Karpas-422 (cell line): ENCODE measurements at places on chromosomes 3 and 15. TPM values are rescaled to one million over a fixed set of nuclear protein-coding genes. Genes with fewer than 3 reads are reported as not detected.

- no peaks in the 10 kb centered on the region for H3K27me3 ChIP-seq
- H3K4me1 ChIP-seq, result no peaks in the 10 kb centered on the region
- H3K27ac ChIP-seq, result no peak overlapping the region
- no peak overlapping the region for H3K4me3 ChIP-seq
These were observed 30.4 kb upstream of the UMPS start for GRCh38 chr3:124699686-124700396.

GRCh38 chr3:50491023-50491422 is 12.4 kb downstream of the CACNA2D2 start:
- H3K36me3 ChIP-seq, result no peaks in the 10 kb centered on the region
- H3K27me3 ChIP-seq, result no peaks in the 10 kb centered on the region
- no peak overlapping the region for H3K27ac ChIP-seq

- peaks cover 59% of the 10 kb centered on the region for H3K4me1 ChIP-seq
- no peak overlapping the region for H3K4me3 ChIP-seq
These were observed 215.7 kb downstream of the TCF12 start for GRCh38 chr15:57134071-57134605.

- no peak overlapping the region for H3K4me3 ChIP-seq
- no peaks in the 10 kb centered on the region for H3K36me3 ChIP-seq
- no peak for DNase-seq
- no peaks in the 10 kb centered on the region for H3K27me3 ChIP-seq
These were observed 623.4 kb upstream of the SGO1 start for GRCh38 chr3:20809356-20809755.

ACAN gene
- total RNA-seq, result not detected in 2 replicates

CCDC54 gene
- not detected in 2 replicates for total RNA-seq

SQOR gene
- 2.1 and 3.5 TPM in 2 replicates for total RNA-seq

GRCh38 chr3:21942328-21942727 is 191.3 kb upstream of the ZNF385D start:
- H3K4me1 ChIP-seq, result no peaks in the 10 kb centered on the region
- no peak overlapping the region for H3K27ac ChIP-seq
- H3K4me3 ChIP-seq, result no peak overlapping the region
- no peaks in the 10 kb centered on the region for H3K27me3 ChIP-seq

TGM4 gene
- not detected in 2 replicates for total RNA-seq

GRCh38 chr3:60079076-60079475 is 1029.3 kb upstream of the CFAP20DC start:
- no peaks in the 10 kb centered on the region for H3K4me1 ChIP-seq

ILDR1 gene
- total RNA-seq, result 0.52 and 0.76 TPM in 2 replicates

GRCh38 chr3:150335631-150336030 is 72.5 kb upstream of the TSC22D2 start:
- no peaks in the 10 kb centered on the region for H3K4me1 ChIP-seq
- H3K36me3 ChIP-seq, result no peaks in the 10 kb centered on the region
- H3K27ac ChIP-seq, result no peak overlapping the region

CFAP100 gene
- total RNA-seq, result not detected in 2 replicates

FRMD4B gene
- not detected in 2 replicates for total RNA-seq

DNA sequence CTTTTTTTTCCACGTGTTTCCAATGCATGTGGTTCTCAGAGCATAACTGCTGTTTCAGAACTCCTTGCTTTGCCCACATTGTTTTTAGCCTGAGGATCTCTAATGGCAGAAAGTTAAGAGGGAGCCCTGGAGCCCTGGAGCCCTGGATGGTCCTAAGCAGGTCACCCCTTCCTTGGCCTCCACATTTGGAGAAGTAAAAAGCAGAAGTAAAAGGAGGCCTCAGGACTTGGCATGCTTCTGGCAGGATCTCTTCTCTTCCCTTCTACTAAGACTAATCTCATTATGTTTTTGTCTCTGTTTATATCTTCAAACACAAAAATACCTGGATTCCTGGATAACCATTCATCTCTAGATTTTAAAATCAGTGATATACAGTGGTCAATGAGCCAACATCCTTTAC is 50.1 kb downstream of the P2RY1 start:
- no peaks in the 10 kb centered on the region for H3K36me3 ChIP-seq
- no peak for DNase-seq
- no peak overlapping the region for H3K4me3 ChIP-seq
- H3K4me1 ChIP-seq, result no peaks in the 10 kb centered on the region
- H3K27ac ChIP-seq, result no peak overlapping the region

- no peak for DNase-seq
- no peak overlapping the region for H3K27ac ChIP-seq
- no peaks in the 10 kb centered on the region for H3K27me3 ChIP-seq
- H3K4me1 ChIP-seq, result 0 out of 2 replicates have a peak, but pooled peaks cover 4% of the 10 kb centered on the region
- H3K36me3 ChIP-seq, result no peaks in the 10 kb centered on the region
These were observed 88.8 kb upstream of the CTDSPL start for GRCh38 chr3:37772773-37773354.

GRCh38 chr15:79129235-79129634 is 38.7 kb upstream of the RASGRF1 start:
- no peaks in the 10 kb centered on the region; the same call in 1 of the 2 replicates for H3K27me3 ChIP-seq
- no peak overlapping the region for H3K27ac ChIP-seq
- no peak for DNase-seq
- H3K36me3 ChIP-seq, result no peaks in the 10 kb centered on the region
- H3K4me3 ChIP-seq, result no peak overlapping the region

DNA sequence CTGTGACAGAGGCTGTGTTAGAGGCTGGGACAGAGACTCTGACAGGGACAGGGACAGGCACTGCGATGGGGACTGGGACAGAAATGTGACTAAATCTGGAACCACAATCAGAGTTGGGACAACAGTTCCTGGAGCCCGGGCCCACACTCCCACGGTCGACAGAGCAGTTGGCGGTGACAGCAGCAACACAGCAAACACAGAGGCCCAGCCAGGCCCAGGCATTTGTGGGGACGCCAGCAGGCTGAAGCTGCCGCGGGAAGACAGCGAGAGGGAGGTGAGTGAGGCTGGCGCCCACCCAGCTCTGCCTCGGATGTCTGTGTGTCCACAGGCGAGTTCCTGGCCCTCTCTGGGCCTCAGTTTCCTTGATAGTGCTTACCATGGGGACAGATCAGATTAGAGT is 9.3 kb upstream of the HCN4 start:
- DNase-seq, result no peak
- no peak overlapping the region for H3K27ac ChIP-seq
- H3K4me3 ChIP-seq, result no peak overlapping the region
- no peaks in the 10 kb centered on the region for H3K36me3 ChIP-seq

DNA sequence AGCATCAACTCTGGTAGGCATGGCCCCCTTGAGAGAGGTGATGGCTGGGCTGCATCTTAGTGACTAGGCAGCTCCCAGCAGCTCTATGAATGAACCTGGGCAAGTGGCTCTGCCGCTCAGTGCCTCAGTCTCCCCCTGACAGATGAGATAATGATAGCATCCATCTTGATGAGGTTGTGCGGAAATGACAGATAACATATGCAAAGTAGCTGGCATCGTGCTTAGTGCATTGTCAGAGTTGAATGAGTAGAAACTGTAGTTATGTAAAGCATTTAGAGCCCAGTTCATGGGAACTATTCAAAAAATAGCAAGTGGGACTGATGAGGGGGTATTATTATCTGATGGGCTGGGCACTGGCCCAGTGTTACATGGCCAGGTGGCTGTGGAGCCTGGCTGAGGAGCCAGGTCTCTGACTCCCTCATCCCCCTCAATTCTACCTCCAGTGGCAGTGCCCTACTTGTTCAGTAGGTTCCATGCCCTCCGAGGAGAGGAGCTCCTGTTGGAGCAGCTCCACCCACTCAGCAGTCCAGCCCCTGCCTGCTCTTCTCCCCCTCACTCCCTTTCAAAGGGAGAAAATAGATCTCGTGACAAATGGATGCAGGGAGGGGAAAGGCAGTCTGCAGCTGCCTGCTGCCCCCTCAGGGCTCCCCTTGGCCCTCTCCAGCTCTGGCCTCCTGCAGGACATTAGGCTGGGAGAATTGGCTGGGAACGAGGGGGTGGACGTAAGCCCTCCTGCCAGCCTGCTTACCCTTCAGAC is 6.6 kb downstream of the PRKCD start:
- H3K4me1 ChIP-seq, result peaks cover 100% of the 10 kb centered on the region
- no peaks in the 10 kb centered on the region for H3K36me3 ChIP-seq
- H3K4me3 ChIP-seq, result peak overlapping the region; percentile 61
- H3K27ac ChIP-seq, result peak overlapping the region; percentile 97
- no peaks in the 10 kb centered on the region for H3K27me3 ChIP-seq

LDHAL6B gene
- not detected in 2 replicates for total RNA-seq

- H3K27me3 ChIP-seq, result no peaks in the 10 kb centered on the region
- H3K27ac ChIP-seq, result no peak overlapping the region
- H3K4me1 ChIP-seq, result no peaks in the 10 kb centered on the region
- H3K4me3 ChIP-seq, result no peak overlapping the region
These were observed 622.8 kb upstream of the AGTR1 start for GRCh38 chr3:148074946-148075345.

DNA sequence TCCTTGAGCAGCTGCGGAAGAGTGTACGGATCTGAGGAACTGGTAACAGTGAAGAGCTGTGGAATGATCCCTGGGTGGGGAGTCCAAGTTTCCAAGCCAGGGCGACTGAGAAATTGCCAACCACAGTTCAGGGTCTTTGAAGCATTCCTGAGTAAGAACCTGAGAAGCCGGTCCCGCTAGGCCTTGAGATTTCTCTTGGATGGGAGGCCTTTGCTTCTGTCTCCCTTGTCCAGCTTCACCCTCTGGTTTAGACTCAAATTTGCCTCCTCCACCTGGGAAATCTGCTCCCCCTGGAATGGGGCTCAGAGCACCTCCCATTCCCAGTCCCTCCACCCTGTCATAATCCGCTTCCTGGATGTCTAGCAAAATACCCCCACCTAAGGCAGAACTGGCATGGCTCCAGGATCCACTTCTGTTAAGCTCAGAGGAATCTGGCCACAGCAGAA is 127.7 kb upstream of the DLG1 start:
- no peaks in the 10 kb centered on the region for H3K36me3 ChIP-seq
- no peak for DNase-seq
- no peak overlapping the region for H3K27ac ChIP-seq
- H3K27me3 ChIP-seq, result no peaks in the 10 kb centered on the region

GRCh38 chr3:105537371-105538080 is 170.8 kb downstream of the ALCAM start:
- no peaks in the 10 kb centered on the region for H3K27me3 ChIP-seq
- no peaks in the 10 kb centered on the region for H3K36me3 ChIP-seq
- no peak for DNase-seq
- no peak overlapping the region for H3K27ac ChIP-seq
- H3K4me1 ChIP-seq, result no peaks in the 10 kb centered on the region

DNA sequence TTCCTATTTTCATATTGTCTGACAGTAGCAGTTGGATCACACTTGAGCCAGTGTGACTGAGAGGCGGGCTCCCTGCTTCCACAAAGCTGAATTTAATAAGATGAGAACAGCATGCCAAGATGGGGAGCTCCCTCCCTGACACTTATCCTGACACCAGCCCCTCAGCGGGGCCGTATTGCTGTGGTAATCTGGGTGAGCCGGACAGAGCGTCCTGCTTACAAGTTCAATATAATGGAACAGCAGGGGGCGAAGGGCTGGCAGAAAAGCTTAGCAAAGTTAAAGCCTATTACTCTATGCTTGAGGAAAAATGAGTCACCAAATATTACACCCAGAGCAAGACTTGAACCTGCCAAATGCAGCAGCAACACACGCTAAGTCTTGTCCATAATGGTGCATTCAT is 163.8 kb upstream of the CMC1 start:
- no peak overlapping the region for H3K4me3 ChIP-seq
- H3K4me1 ChIP-seq, result no peaks in the 10 kb centered on the region
- no peak overlapping the region for H3K27ac ChIP-seq
- no peak for DNase-seq

DNA sequence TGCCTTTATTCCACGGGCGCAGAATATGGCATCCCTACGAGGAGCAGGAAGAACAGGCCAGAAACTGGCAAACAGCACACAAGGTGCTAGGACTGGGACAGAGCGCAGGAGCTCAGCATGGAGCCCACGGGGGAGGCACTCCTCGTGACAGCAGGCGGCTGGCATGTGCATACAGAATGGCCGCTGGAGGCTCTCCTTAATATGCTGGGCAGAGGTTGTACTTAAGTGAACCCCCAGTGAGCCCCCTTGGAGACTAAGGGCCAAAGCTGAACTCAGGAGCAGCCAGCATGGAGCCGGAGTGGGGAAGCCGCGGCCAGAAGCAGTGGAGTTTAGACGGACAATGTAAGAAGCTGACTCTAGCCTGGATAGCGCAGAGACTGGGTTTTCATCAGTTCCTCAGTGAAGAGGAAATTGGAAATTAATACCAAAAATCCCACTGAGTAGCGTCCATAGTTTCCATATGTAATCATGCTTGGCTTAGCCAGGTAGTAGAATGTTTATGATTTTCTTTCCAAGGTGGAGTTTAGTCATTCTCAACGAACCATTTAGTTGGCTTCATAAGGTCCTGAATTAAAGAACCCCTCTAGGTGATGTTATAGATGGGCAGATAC is 69.4 kb downstream of the EPHB3 start:
- DNase-seq, result no peak
- no peaks in the 10 kb centered on the region for H3K36me3 ChIP-seq
- H3K27ac ChIP-seq, result no peak overlapping the region
- no peaks in the 10 kb centered on the region for H3K27me3 ChIP-seq

WDR93 gene
- not detected in 2 replicates for total RNA-seq

DNA sequence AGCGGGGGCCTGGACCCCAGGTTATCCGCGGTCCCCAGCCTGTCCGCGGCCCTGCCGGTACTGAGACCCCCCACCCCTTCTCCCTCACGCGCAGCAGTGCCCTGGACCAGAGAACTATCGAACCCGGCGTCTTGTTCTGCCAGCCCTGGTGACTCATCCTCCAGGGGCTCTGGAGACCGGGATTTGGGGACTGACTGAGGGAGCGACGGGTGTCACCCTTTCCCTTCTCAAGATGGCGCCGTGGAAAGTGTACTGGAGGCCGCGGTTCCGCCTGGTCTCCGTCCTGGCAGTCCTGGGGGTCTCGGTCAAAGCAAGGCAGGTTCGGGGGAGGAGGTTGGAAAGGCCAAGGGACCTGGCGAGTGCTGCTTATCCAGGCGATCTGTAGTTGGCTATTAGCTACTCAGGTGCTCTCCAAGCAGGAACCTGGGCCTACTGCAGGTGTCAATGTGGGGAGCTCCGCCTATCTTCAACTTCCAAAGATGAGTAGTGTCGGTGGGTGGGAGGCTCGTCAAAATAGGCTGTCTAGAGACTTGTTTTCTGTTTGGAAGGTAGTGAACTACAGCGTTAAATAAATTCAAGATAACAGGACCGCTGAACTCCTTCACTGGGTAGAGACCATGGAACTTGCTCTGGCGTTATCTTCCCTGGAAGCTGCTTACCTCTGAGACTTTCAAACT is 790 bp downstream of the RAB5A start:
- peak overlapping the region; percentile 94 for H3K4me3 ChIP-seq
- no peaks in the 10 kb centered on the region for H3K27me3 ChIP-seq
- DNase-seq, result peak; percentile 66

- DNase-seq, result peak; percentile 90
- no peaks in the 10 kb centered on the region for H3K36me3 ChIP-seq
- H3K4me1 ChIP-seq, result peaks cover 8% of the 10 kb centered on the region
- peak overlapping the region; percentile 45 for H3K4me3 ChIP-seq
These were observed 7.7 kb downstream of the LRRC2 start for GRCh38 chr3:46558184-46559043.

LMCD1 gene
- not detected in 2 replicates for total RNA-seq

- no peak for DNase-seq
- H3K27ac ChIP-seq, result no peak overlapping the region
- H3K4me3 ChIP-seq, result no peak overlapping the region
These were observed 502.3 kb upstream of the ADAMTS9 start for GRCh38 chr3:65190111-65190510.

CNTN6 gene
- total RNA-seq, result not detected in 2 replicates

GRCh38 chr15:101580431-101580830 is 71.8 kb downstream of the TM2D3 start:
- no peak overlapping the region for H3K27ac ChIP-seq
- no peaks in the 10 kb centered on the region for H3K4me1 ChIP-seq
- H3K36me3 ChIP-seq, result no peaks in the 10 kb centered on the region
- H3K4me3 ChIP-seq, result no peak overlapping the region

RTP1 gene
- 1.2 TPM in 1 of 2 replicates, not detected in the other for total RNA-seq

- no peak overlapping the region for H3K4me3 ChIP-seq
- no peak overlapping the region for H3K27ac ChIP-seq
- H3K27me3 ChIP-seq, result no peaks in the 10 kb centered on the region
- no peak for DNase-seq
- no peaks in the 10 kb centered on the region for H3K36me3 ChIP-seq
These were observed 42.9 kb upstream of the FRMD4B start for GRCh38 chr3:69428657-69429255.
